ENCODE measurements at places on chromosomes 7 and 10.
A peak's percentile ranks its signal among the peaks of the same experiment; 100 is the strongest.

GRCh38 chr10:104309980-104310978 is 28.0 kb downstream of the ITPRIP start:
- peak; percentile 85 for DNase-seq

- peak; percentile 81 for DNase-seq
Observed at GRCh38 chr10:5284311-5285057, 80.3 kb upstream of the UCN3 start.

GRCh38 chr7:28607855-28608193 is 195.5 kb downstream of the CREB5 start:
- no peak for DNase-seq

- DNase-seq = no peak
Observed at GRCh38 chr10:78378192-78378591, 344.5 kb downstream of the RPS24 start.

Data from A172 (cell line).